ENCODE measurements at places on chromosomes 6 and 20.

DNA sequence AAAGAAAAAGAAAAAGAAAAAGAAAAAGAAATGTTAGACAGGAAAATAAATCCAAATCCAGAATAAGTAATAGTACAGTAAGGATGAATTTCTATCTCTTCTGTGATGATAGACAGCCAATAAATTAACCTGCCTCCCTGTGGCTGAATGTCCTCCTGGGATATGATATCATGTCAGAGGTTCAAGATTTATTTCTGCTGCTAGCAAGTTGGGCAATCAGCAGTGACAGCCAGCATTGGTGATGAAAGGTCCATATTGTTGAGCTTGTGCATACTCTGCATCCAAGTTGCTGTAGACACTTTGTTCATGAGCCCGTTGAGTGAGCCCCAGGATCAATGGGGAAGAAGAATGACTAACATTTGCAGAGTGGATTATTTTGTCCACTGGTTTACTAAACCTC is 44.9 kb upstream of the CEP85L start:
- no peak for DNase-seq
- H3K36me3 ChIP-seq = no peaks in the 10 kb centered on the region
- peaks cover 2% of the 10 kb centered on the region for H3K4me1 ChIP-seq
- H3K27ac ChIP-seq = no peak overlapping the region
- H3K4me3 ChIP-seq = no peak overlapping the region
- H3K27me3 ChIP-seq = no peaks in the 10 kb centered on the region

DNA sequence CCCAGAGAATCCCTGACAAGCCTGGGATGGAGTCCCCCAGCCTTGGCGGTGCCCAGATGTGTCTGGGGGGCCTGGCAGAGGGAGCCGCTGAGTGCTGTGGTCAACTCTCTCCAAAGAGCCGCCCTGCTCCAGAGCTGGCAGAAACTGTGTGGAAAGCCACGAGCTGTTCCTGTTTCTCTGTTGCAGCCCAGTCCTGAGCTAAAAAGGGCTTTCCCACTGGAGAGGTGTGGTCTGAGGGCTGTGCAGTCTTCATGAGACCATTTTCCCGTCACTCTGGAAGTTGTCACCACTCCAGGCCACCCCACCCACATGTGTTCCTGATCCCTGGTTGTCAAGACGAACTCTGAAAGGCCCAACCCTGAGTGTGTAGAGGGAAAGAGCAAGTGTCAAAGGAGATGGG is 99.7 kb upstream of the KCNK16 start:
- DNase-seq = no peak
- H3K27me3 ChIP-seq = no peaks in the 10 kb centered on the region
- H3K36me3 ChIP-seq = no peaks in the 10 kb centered on the region
- H3K4me3 ChIP-seq = no peak overlapping the region

DNA sequence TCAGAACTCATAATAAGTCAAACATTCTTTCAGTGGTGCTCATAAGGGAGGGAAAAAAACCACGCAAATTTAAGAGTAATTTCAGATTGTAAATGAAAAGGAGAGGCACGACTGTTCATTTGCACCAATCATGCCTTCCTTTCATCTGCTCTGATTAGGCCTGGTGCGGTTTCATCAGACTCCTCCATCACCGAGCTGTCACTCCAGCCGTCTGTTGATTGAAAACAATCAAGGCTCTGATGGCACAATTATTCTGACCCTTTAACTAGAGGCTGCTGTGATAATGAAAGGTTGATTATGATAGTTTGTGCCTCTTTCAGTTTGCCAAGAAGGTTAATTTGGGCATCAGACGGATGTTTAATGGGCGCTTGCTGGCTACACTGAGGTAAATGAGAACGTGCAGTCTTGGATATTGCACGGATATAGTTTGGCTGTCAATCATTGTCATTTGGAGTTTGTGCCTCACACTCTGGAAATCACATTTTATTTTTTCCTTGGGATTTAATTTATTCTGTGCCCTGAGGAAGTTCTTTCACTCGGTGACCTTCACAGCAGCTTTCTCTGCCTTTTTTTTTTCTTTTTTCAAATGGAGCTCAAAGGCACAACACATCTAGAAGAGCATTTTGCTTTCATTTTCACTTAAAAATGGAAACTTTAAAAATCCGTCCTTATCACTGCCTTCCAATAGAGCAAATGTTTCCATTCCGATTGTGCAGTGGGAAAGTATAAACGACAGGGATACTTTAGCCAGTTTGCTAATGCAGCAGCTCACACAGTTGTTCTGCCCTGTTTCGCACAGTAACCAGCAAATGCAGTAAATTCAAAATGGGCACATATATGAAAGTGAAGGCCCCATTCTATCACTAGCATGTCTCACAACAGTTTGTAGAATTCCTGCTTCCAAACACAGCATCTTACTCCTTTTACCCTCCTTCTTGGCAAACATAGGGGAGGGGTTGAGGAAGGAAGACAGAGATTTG is 172.8 kb downstream of the KLHL32 start:
- H3K27ac ChIP-seq = peak overlapping the region; percentile 51
- H3K4me1 ChIP-seq = peaks cover 67% of the 10 kb centered on the region
- no peak for DNase-seq
- H3K27me3 ChIP-seq = no peaks in the 10 kb centered on the region
- no peak overlapping the region for H3K4me3 ChIP-seq

DNA sequence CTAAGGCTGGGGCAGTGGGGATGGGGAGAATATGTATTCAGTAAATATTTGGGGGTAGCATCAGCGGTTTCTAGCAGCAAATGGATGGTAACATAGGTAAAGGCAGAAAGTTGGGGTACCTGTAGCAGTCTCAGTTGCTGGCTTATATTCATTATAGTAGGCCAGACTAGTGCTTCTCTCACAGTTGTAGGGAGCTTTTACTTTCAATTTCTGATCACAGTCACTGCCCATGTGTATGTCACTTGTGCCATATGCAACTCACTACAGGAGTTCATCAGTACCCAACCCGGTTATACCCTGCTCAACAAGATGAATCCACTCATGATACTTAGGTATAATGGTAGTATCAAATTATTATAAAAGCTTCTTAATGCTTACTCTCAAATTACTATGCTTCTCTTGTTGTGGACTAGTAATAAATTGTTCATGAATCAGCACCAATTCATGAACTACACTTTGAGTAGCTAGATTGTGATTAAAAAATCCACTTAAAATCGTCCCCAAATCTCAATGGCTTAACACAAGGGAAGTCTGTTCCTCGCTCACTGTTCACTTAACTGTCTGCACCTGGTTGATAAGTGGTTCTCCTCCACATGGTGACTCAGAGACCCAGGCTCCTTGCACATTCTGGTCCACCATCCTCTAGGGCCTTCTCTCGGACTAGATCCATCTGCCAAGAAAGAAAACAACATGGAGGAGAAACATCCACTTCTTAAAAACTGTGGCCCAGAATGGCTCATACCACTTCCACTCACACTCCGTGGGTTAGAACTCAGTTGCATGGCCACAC is 31.3 kb upstream of the MYLIP start:
- no peaks in the 10 kb centered on the region for H3K36me3 ChIP-seq
- no peaks in the 10 kb centered on the region for H3K4me1 ChIP-seq
- no peak overlapping the region for H3K4me3 ChIP-seq
- no peak overlapping the region for H3K27ac ChIP-seq
- DNase-seq = no peak

GRCh38 chr20:44494266-44494665 is 18.6 kb downstream of the TTPAL start:
- H3K27ac ChIP-seq = peak overlapping the region; percentile 33
- H3K27me3 ChIP-seq = no peaks in the 10 kb centered on the region
- peaks cover 29% of the 10 kb centered on the region for H3K36me3 ChIP-seq
- DNase-seq = no peak
- H3K4me3 ChIP-seq = no peak overlapping the region
- H3K4me1 ChIP-seq = no peaks in the 10 kb centered on the region

- no peak overlapping the region for H3K4me3 ChIP-seq
- H3K27me3 ChIP-seq = no peaks in the 10 kb centered on the region
- no peaks in the 10 kb centered on the region for H3K36me3 ChIP-seq
- DNase-seq = no peak
These were observed 101.5 kb upstream of the BACH2 start for GRCh38 chr6:90397929-90398674.

GRCh38 chr6:89239338-89239737 is 22.2 kb upstream of the GABRR1 start:
- H3K4me1 ChIP-seq = peaks cover 1% of the 10 kb centered on the region
- peaks cover 5% of the 10 kb centered on the region for H3K27me3 ChIP-seq
- H3K4me3 ChIP-seq = no peak overlapping the region
- H3K36me3 ChIP-seq = no peaks in the 10 kb centered on the region

DNA sequence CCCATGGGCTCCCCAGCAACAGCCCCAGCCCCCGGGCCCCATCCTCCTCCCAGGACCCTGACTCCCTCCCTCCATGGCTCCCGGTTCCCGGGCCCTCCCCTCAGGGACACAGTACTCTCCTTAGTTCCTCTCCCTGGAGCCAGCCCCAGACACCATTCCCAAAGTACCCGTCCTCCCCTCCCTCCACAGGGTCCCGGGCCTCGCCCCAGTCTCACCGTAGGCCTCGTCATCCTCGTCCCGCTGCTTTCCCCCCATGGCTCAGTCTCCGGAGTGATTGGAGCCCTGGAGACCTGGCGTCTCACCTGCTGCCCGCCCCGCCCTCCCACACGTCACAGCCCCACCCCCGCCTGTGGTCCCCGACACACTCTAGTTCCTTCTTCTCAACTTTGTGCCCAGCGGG is at the start of gene SLC44A4:
SLC44A4 (minus strand) TSS at position 272 of the 400 bp plus-strand sequence; CDS start at position 255, 17 bp downstream.
- no peak within 1 kb of the TSS for H3K4me3 ChIP-seq
- no peaks in the 10 kb centered on the region for H3K4me1 ChIP-seq
- DNase-seq = no peak
- H3K27ac ChIP-seq = no peak within 1 kb of the TSS
- peaks cover 30% of the 10 kb centered on the region for H3K36me3 ChIP-seq

GRCh38 chr6:130773860-130774259 is 53.3 kb upstream of the SMLR1 start:
- no peaks in the 10 kb centered on the region for H3K27me3 ChIP-seq
- no peak overlapping the region for H3K4me3 ChIP-seq
- H3K36me3 ChIP-seq = no peaks in the 10 kb centered on the region
- DNase-seq = no peak
- no peak overlapping the region for H3K27ac ChIP-seq

GRCh38 chr6:17405944-17406245 is 12.5 kb downstream of the CAP2 start:
- H3K27ac ChIP-seq = no peak overlapping the region
- H3K27me3 ChIP-seq = no peaks in the 10 kb centered on the region
- DNase-seq = no peak
- no peak overlapping the region for H3K4me3 ChIP-seq
- peaks cover 20% of the 10 kb centered on the region for H3K36me3 ChIP-seq

DNA sequence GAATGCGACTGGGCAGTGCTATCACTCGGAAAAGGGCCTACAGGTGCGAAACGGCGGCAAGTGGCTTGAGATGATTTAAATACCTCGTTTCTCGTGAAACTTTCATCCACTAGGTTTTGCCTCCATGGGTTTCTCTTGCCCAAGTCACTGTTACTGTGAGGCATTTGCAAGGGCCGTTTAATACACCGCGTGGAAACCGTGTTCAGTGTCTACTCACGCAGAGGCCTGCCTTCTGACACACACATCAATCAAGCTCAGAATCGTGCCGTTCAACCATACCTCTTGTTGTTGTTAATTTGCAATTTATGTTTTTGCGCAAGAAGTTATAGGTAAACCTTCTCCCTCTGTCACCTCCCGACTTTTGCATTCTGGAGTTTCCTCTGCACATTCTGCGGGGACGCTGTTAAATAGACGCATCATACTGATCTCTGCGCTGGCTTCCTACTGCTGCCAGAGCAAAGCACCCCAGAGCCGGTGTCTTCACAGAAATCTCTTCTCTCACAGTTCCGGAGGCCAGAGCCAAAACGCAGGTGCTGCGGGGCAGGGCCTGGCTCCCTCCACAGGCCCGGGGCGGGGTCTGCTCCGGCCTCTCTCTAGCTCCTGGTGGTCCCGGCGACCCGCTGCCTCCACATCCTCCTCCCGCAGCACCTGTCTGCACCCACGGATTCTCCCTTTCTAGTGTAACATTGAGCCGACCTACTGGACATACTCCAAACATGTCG is 251.4 kb downstream of the SMOC2 start:
- no peak for DNase-seq
- H3K36me3 ChIP-seq = no peaks in the 10 kb centered on the region
- H3K27ac ChIP-seq = peak overlapping the region; percentile 45
- H3K4me1 ChIP-seq = peaks cover 8% of the 10 kb centered on the region
- no peaks in the 10 kb centered on the region for H3K27me3 ChIP-seq
- no peak overlapping the region for H3K4me3 ChIP-seq

DNA sequence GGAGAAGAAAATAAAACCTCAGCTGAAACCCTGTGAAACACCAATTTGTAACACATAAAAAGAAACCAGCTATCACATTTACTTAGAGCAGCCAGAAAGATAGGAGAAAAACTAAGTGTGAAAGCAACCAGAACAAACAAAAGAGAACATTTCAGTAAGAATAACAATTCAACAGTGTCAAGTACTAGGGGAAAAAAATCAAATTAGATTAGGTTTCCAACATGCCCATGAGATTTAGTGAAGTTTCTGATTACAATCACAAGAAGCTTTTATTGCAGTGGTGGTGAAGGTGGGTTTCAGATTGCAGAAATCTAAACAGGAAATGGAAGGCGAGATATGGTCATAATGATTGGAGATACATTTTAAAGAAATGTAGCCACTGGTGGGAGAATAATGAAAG is 22.1 kb upstream of the TRDN start:
- no peaks in the 10 kb centered on the region for H3K36me3 ChIP-seq
- H3K27ac ChIP-seq = no peak overlapping the region
- H3K27me3 ChIP-seq = no peaks in the 10 kb centered on the region
- H3K4me1 ChIP-seq = peaks cover 4% of the 10 kb centered on the region
- DNase-seq = no peak

DNA sequence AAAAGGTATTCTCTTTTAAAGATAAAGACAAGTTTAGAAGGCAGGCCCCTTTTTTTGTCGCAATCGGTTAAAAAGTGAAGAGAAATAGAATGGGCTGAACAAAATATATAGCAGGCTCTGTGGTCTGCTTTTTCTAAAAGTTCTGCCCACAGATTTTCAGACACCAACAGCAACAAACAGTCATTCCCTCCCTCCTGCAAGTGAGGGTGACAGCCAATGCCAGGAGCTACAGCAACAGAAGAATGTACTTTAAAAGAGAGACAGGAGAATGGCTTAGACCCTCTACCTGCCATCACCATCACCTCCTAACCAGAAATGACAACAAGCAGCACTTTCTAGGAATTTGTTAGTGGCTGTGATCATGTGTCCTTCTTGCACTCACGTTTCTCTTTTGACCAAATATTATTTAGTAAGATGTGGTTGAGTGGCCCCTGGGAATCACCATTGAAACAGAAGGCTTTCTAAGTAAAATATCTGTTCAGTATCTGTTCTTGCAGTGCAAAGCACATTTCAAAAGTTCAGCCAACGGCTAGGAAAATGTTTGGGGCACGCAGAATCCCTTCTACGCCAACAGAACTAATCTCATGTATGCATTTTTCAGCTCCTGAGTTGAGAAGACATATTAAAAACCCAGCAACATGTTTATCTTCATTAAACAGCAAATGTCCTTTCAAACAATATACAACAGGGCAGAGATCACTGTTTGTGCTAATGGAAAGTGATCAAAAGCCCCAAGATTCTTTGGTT is 248.5 kb downstream of the ATXN1 start:
- H3K27me3 ChIP-seq = no peaks in the 10 kb centered on the region
- H3K4me1 ChIP-seq = peaks cover 36% of the 10 kb centered on the region
- H3K4me3 ChIP-seq = no peak overlapping the region
- DNase-seq = no peak
- H3K36me3 ChIP-seq = no peaks in the 10 kb centered on the region

- H3K36me3 ChIP-seq = peaks cover 2% of the 10 kb centered on the region
- H3K4me3 ChIP-seq = peak overlapping the region; percentile 89
- peaks cover 65% of the 10 kb centered on the region for H3K4me1 ChIP-seq
These were observed 1.9 kb downstream of the ZFAND3 start for GRCh38 chr6:37821446-37821845.

- H3K27me3 ChIP-seq = no peaks in the 10 kb centered on the region
- no peaks in the 10 kb centered on the region for H3K36me3 ChIP-seq
- H3K4me3 ChIP-seq = no peak overlapping the region
- H3K27ac ChIP-seq = no peak overlapping the region
These were observed 219.3 kb downstream of the BCKDHB start for GRCh38 chr6:80325742-80326141.
